Esophagus squamous epithelium (tissue), 5 donors: ENCODE measurements at places on chromosomes 11 and 22. TPM values are rescaled to one million over a fixed set of nuclear protein-coding genes. Genes with fewer than 3 reads are reported as not detected.
A peak's percentile ranks its signal among the peaks of the same experiment; 100 is the strongest.

Gene KDELR3
- 9.6 TPM for total RNA-seq

DNA sequence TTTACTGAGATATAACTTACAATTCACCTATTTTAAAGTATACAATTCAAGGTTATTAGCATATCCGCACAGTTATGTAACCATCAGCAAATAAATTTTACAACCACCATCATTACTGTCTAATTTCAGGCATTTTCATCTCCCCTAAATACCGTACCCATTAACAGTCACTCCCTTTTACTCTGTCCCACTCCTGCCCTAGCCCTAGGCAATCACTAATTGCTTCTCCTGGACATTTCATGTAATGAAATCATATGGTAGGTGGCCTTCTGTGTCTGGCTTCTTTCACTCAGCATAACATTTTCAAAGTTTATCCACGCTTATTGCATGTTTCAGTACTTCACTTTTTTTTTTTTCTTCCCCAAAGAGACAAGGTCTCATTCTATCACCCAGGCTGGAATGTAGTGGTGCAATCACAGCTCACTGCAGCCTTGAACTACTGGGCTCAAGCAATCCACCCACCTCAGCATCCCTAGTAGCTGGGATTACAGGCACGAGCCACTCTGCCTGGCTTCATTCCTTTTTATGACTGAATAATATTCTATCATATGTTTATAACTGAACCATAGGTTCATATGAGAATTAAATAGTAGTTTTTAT lies 61.4 kb upstream of the CHRM4 start:
- no peak for DNase-seq

DNA sequence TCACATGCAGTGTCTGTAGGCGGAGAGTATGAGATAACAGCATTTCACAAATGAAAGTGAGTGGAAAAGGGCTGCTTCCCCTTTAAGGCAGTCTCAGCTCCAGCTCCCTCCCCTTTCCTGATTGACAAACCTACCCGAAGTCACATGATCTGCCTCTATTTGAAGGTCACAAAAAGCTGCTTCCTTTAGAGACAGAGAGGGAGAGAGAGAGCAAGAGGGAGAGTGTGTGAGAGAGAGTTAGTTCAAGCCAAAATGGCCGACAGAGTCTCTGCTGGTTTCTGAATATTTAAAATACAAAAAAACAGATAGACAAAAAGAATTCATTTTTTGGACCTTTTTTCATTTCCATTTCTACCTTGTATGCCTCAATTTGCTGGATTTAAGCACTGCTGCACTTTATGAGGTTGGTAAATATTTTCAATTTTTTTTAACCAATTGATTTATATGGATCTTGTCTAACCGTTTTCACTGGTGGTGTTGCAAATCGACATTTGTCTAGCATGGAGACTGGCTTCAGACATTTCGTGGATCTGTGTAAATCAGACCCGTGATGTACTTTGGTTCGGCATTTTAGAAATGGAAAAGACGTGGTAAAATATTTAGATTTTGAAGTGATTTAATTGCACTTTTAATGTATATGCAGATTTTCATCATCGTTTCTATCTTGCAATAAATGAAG lies at the start of gene TNRC6B:
Gene TNRC6B (plus strand): TSS at position 188 of the 679 bp plus-strand sequence. CDS start 211 bp downstream, at position 399.
- peak; percentile 65 for DNase-seq

Gene APOL4
- 0.45 TPM for total RNA-seq

DNA sequence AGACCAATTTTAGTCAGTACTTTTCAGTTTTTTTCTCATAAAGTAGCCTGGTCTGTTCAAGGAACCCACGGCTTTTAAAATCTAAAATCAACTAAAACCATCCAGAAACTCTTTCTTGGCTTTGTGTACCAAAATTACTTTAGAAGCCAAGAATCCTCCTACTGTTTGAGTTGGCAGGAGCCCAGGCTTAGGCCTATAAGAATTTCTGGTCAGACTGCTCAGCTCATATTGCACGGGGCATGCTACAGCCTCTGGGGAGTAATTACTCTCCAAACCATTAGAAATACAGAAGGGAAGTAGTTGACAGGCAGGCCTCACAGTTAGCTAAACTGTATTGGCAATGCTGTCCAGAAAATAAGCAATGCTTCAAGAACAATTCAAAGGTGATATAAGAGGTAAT lies 1862.9 kb upstream of the RAG2 start:
- DNase-seq, result no peak

- no peak for DNase-seq
Observed at GRCh38 chr22:43849731-43850130, 12.6 kb downstream of the SULT4A1 start.

GRCh38 chr22:45585437-45585755 lies 82.7 kb downstream of the FBLN1 start:
- no peak for DNase-seq

Gene SAA1
- 13.8 TPM for total RNA-seq

Gene RAB3IL1
- total RNA-seq, result 10.3 TPM

- DNase-seq, result no peak
Observed at GRCh38 chr11:125063429-125064043, 431 bp downstream of the SLC37A2 start.

GRCh38 chr11:116231543-116231942 lies 541.2 kb downstream of the BUD13 start:
- DNase-seq, result no peak

Gene DRD4
- not detected for total RNA-seq

GRCh38 chr11:88507771-88508417 lies 170.4 kb upstream of the CTSC start:
- no peak for DNase-seq

- DNase-seq, result no peak
Observed at GRCh38 chr22:24848559-24849168, 42.7 kb downstream of the SGSM1 start.

Gene TSGA10IP
- total RNA-seq, result not detected

GRCh38 chr11:22244986-22245592 lies 52.2 kb downstream of the ANO5 start:
- no peak for DNase-seq

Gene ANGPTL5
- not detected for total RNA-seq

- no peak for DNase-seq
Observed at GRCh38 chr22:25085930-25086901, 113.4 kb upstream of the CRYBB3 start.

DNA sequence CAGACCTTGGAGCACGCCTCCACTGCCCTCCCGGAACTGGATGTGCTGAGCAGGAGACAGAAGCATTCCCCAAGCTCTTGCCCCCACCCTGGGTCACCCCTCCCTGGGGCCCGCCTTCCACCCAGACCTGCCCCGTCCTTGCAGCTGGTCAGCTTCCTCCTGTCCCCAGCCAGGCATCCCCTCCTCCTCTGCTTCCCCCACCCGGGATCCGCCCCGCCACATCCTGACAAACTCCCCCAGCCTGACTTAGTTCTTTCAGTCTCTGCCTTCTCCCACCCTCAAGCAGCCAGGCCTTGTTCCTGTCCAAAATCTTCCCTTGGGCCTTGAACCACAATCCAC lies 1.1 kb upstream of the PLXNB2 start:
- no peak for DNase-seq

- no peak for DNase-seq
Observed at GRCh38 chr22:21948824-21949568, 3.7 kb downstream of the PPM1F start.

Gene ZNF143
- total RNA-seq, result 12.3 TPM

DNA sequence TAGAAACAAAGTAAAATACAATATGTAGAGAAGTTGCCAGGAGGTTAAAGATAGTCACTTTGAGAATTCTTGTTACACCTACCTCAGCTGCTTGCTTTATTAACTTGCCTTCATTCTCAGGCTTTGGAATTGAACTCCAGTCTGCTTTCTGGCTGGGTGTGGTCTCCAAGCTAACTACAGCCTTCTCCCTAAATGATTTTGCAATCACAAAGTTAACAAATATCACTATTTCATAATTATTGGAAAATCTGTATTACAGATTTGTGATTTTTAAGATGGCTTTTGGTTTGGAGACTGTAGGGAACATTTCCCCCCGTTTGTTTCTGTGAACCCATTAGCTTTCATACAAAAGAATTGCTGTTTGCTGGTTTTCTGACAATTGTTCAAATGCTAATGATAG lies 2.2 kb downstream of the PLAAT5 start:
- DNase-seq, result no peak

Gene CPT1B
- 9.7 TPM for total RNA-seq

DNA sequence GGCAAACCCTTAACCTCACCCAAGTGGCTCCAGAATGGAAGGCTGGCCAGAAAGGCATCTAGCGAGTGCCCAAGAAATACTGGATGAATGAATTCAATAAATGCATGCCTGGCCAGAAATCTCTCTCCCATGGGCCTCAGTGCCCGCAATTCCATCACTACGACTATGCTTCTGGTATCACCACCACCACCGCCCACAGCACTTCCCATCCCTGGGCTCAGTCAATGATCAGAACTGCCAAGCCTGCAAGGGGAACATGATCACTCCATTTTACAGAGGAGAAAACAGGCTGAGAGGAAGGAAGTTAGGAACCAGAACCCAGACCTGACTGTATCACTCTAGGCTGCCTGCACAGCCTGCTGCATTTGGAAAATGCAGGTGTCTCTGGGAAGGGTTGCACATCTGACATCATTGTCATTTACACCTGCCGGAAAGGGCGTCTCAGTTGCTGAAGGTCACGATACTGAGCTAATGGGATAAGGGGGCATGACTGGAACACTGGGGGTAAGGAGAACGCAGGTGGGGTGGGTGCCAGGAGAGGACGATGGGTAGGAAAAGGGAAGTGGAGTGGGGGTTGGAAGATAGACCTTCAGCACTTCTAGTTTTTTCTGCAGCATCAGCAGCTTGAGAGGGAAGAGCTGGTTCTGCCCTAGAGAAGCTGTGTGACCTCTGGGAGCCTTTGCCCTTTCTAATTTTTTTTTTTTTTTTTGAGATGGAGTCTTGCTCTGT lies 3.2 kb downstream of the GPR152 start:
- DNase-seq, result no peak

Gene KDM4D
- 0.38 TPM for total RNA-seq

Gene HBG2
- not detected for total RNA-seq

GRCh38 chr22:24201681-24202614 lies 20.7 kb downstream of the SUSD2 start:
- no peak for DNase-seq

DNA sequence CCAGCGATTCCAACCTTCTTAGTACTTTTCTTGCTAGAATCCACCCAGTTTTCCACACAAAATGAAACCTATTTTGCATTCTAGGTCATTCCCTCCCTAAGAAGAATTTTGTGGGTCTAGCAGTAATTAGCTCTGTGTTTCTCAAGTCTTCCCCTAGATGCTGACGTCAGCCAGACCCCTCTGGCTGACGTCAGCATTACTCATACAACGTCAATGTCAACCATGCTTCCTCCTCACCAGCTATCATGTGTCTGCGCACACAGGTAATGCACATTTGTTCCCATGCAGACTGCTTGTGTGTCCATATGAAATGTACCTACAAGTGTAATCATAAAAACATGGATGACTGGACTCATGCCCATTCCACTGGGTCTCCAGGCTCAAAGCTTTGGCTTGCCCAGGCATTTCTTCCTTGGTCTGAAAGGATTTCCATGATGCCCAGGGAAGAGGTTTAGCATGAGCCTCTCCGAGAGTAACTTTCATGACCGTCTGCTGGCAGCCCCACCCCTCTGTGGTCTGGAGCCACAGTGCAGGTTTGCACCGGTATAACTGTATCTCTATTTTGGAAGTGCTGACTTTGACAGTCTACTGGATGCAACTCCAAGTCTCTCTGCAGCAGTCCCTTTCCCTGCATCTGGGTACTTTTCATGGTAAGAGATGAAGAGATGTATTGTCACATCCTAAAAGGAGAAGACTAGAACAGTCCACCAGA lies 58.6 kb downstream of the DSCAML1 start:
- DNase-seq, result no peak

GRCh38 chr11:122656631-122657101 lies 1.1 kb downstream of the UBASH3B start:
- no peak for DNase-seq

Gene TMEM132A
- 22.2 TPM for total RNA-seq

GRCh38 chr11:92707173-92707619 lies 262.3 kb upstream of the MTNR1B start:
- no peak for DNase-seq

Gene OR8D1
- not detected for total RNA-seq

- no peak for DNase-seq
Observed at GRCh38 chr11:119828819-119829218, 99.8 kb upstream of the NECTIN1 start.

DNA sequence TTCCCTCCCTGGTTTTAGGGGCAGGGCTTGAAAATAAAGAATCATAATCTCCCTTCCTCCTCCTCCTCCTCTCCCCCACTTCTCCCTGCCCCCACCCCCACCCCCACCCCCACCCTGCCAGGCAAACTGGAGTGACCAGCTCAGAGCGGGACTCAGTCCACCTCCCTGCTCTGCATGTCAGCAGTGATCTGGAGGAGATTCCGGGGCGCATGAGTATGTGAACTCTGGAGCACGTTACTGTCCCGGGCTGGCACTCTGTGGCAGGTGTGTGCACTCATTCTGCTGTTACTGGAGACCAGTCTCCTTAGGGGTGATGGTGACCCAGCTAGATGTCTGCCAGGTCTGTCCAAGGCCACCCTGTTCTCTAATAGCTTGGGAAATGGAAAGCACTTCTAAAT lies 33.9 kb downstream of the MARK2 start:
- no peak for DNase-seq

GRCh38 chr11:74707182-74707581 lies 24.0 kb downstream of the CHRDL2 start:
- no peak for DNase-seq

- no peak for DNase-seq
Observed at GRCh38 chr22:28025866-28026575, 107.0 kb upstream of the PITPNB start.

Gene MPPED2
- total RNA-seq, result 0.79 TPM

- DNase-seq, result no peak
Observed at GRCh38 chr22:19291580-19292457, at the start of gene CLTCL1. Gene CLTCL1 (minus strand): TSS chr22:19291719. CDS start chr22:19291641, 78 bp downstream.

- DNase-seq, result no peak
Observed at GRCh38 chr22:47607486-47607885, 845.0 kb downstream of the TBC1D22A start.

GRCh38 chr11:65454696-65455456 lies 32.3 kb downstream of the NEAT1 start:
- DNase-seq, result no peak

- DNase-seq, result no peak
Observed at GRCh38 chr11:79931692-79932091, 490.9 kb upstream of the TENM4 start.

Gene USP2
- 4.9 TPM for total RNA-seq

DNA sequence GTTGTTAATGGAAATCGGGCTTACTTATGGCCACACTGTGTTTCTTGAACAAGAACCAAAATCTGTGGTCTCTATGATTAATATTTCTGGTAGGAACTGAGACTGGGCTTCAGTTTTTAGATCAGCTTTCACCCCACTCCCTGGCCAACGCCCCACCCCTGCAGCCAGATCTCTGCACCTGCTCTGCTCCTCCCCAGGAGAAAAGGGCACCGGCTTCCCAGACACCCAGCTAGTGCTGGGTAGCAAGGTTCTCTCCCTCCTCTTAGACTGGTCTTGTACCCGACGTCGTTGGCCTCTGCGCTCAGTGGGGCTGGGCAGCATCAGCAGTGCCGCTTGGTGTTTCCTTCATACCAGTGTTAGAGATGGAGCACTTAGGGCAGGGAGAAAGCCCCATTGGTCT lies 17.0 kb upstream of the CTTN start:
- no peak for DNase-seq

Gene RAPSN
- total RNA-seq, result 0.38 TPM
